CD4-positive, alpha-beta T cell treated with Interleukin-10 for 1 hour (primary cell): ENCODE measurements at places on chromosomes 12 and 14.

GRCh38 chr14:97692084-97692483 lies 894.9 kb downstream of the VRK1 start:
- DNase-seq, result no peak

- DNase-seq, result no peak
Observed at GRCh38 chr12:112967306-112967705, 11.0 kb upstream of the OAS2 start.

DNA sequence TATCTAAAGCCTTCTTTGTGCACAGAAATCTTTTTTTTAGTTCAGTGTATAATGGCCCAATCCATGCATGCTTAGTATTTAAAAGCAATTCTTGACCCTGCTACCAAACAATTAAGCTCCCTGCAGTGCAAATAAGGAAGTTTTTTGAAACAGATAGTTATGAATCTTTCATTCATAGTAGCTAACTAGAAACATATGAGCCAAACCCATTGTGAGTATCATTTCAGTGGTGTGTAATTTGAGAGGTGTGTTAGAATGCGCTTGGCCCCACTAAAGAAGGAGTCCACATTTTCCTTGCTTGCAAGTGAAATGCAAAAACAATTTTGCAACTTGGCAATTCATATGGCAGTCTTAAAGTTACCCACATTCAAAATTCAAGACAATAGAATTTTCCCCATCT lies 14.4 kb downstream of the EPS8 start:
- no peak for DNase-seq

DNA sequence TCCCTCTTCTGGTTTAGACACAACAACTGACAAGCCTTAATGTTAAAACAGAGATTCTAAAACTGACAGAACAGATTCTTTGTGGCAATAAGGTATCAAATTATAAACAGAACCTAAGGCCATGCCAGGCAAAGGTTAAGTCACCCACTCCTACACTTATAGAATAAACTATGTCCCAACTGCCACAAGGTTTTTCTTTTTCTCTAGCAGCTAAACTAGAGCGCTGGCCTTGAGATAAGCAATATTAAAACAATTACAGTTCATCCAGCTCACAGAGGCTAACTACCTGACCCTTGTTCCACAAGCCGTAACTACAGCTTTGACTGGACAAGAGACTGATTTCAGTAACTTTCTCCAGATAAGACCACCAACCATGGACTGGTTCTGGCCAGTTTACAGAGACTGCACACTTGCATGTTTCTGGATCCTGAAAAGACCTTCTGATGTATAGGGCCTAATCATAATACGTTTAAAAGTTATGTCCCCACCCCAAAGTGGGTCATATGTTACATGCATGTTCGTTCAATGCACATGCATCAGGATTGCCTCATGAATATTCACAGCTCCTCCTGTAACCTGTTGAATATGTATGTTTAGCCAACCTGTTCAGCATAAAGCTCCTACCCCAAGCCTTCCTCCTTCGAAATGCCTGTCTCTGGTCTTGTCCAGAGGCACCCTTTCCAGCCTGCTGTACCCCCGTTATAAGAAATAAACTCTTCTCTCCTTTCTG lies 61.9 kb upstream of the VASH1 start:
- no peak for DNase-seq

- DNase-seq, result no peak
Observed at GRCh38 chr14:75165586-75166391, 10.6 kb downstream of the TMED10 start.

DNA sequence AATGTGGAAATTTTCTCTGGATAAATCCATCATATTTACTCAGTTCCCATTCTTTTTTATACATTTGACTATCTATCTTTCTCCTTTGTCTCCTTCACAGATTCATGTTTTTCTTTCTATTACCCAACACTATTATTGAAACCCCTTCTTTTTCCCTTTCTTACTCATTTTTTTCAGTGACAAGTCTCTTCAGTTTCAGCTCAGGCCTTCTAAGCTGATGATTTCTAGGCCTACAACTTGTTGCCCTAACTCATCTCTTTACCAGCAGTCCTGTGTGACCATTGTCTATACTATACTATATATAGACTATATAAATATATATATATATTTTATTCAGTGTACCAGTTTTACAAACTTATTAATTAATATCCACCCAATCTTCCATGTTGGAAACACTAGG lies 31.8 kb downstream of the SLC16A7 start:
- no peak for DNase-seq
